ENCODE measurements at places on chromosomes 12 and 14.

GRCh38 chr14:80388980-80389711 is 177.8 kb upstream of the DIO2 start:
- DNase-seq = peak; percentile 89

GRCh38 chr14:96762650-96763049 is 34.5 kb upstream of the VRK1 start:
- peak; percentile 8 for DNase-seq

DNA sequence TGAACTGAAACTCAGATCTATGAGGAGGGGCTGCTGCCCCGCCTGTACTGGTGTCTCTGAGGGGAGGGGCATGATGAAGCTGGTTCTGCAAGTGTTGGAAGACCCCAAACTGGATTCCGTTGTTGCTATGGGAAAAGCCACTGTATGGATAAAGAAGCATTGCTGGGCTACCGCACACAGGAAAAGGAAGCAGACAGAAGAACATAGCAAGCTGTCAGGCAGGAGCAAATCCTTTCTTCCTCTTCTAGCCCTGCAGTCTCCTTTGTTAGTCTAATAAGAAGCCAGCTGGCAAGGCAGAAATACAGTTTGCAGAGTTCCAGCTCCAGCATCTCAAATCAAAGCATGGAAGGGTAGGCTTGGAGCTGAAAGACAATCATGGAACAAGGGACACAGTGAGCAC is 26.3 kb upstream of the NR1H4 start:
- DNase-seq = no peak

DNA sequence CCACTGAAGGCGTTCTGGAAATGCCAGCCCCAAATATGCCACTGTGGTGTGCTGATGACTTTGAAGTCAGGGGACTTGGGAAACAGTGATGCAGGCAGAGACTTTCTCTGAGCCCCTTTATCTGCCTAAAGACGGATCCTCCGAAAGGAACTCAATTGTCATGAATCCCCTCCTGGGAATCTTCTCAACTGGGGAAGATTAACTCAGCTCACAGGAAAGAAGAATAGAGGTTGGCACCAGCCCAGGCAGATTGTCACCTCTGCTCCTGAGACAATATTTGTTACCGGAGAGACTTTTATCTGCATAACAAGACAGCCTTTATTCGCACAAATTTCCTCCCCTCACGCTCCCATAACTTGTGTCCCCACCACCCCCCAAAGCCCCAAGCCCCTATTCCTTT is 414.4 kb downstream of the FUT8 start:
- DNase-seq = no peak

DNA sequence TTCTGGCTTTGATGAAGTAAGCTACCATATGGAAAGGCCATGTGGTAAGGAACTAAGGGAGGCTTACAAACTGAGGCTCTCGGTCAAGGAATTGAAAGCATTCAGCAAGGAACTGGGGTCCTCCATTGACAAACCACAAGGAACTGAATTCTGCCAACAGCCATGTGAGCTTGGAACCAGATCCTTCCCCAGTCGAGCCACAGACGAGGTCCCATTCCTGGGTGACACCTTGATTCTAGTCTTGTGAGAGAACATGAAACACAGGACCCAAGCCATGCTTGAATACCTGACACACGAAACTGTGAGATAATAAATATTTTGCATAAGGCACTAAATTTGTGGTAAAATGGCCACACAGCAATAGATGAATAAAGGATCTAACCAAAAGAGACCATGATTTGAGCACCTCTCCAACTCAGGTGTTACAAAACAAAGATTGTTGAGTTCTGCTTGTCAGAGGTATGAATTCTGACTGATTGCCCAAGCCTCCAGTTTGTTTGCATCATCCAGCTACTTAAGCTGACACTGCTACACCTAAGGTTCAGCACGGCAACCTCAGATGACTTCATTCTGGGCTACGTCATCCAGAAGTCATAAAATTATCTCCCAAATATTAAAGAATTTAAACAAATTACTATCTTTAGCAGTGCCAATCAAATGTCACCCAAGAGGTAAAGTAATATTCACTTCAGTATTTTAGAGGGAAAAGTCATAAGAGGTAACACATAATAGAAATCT is 59.4 kb downstream of the GARIN6 start:
- DNase-seq = no peak

GRCh38 chr12:6902448-6902847 is 2.2 kb upstream of the LRRC23 start:
- no peak for DNase-seq

GRCh38 chr14:24849471-24849870 is 200.5 kb downstream of the STXBP6 start:
- DNase-seq = no peak

DNA sequence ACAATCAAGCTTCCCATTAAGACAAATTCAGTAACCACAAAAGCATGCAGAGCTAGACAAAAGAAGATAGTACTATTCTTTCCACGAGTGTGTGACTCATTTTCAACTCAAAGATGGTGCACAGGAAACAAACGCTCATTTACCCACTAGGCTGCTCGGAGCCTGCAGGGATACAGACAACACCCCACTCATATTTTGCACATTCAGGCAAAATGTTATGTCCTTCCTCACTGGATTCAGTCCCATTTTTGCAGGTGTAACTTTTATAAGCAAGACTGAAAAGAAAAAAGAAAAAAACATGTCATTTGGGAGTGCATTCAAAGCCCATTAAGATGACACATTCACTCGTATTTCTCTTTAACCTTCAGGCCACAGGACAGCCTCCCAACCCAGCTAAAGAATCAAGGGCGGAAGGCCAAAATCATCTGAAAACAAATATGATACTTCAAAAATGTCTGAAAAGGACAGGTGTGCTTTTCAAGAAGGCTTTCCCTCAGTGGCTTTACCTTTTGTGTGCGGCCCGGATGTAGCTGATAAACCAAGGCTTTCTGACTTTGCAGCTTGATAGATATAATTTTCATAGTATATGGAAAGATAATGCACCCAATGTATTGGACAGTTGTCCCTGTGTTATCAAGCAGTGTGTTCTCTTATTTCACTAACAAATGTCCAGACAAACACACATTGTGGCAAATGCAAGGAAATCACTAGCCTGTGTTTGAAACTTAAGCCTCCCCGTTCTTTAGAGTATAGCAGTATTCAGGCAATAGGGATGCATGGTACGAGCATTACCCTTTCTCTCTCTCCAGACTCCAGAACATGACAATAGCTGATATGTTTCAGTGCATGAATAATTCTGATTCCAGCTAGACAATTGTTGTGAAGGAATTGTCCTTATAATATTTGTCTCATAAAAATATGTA is 147.8 kb upstream of the KRR1 start:
- peak; percentile 69 for DNase-seq

DNA sequence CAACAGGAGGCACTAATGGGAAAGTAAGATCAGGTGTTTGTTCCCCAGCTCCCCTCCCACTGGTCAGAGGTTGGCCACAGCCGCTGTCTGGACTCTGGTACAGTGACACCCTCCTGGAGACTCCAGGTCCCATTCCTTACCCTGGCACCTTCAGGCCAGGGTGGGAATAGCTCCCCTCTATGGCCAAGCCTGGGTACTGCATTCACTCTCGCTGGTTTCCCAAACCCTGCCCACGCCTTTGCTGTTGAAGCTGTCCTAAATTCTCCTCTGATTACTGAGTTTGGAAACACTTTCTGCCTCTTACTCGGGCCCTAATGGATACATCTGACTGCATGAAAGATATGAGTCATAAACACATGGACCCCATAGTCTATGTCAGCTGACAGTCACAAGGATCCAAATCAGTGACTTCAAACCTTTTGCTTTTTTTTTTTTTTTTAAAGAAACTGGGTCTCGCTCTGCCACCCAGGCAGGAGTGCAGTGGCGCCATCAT is 17.9 kb downstream of the HRK start:
- DNase-seq = peak; percentile 22

DNA sequence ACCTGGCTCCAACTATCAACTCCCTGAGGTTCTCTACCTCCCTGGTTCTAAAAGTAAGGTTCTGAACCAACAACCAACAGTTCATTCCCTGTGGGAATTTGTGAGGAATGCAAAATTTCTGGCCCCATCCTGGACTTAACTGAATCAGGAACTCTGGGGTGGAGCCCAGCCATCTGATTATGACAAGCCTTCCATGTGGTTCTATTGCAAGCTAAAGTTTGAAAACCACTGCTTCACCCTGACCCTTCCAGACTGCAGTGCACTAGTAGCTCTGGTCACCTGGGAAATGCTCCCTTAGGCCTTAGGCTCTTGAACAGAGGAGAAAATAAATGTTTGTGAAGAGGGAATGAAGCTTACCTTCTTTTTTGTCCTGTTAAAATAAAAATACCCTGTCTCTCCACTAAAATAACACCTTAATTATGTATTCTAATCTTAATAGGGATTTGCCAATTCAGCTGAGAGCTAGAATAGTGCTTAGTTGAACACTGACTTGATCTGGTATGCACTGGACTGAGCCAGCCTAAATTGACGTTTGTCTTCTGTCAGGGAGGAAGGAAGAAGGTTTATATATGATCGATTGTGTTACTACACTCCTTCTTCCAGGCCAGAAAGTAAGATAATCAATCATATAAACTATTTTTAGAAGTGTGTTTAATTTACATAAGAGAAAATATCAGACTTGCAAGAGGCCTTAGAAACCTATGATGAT is 39.1 kb upstream of the DDHD1 start:
- no peak for DNase-seq

DNA sequence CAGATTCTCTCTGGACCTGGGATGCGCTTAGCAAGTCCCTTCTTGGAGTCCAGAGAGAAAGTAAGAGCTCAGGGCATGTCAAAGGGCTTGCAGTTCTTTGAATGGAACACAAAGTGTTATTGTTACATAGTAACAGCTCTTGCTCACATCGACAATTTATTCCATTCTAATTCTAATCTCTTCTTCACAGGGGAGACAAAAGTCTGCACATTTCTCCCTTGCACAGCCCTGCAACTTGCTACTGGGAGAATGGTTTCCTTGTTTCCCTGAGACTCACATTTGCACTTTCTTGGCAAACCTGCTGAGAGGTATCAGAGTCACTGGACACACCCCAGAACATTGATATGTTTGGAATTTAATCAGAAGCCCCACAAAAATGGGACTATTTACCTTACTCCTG is 209.9 kb upstream of the IGF1 start:
- DNase-seq = no peak

GRCh38 chr12:101876861-101877805 is at the start of gene DRAM1:
Gene DRAM1, plus strand, starts transcription at chr12:101877580. Its CDS starts 210 bp downstream, at chr12:101877790.
- no peak for DNase-seq
